ENCODE measurements at places on chromosomes 11 and 22. TPM values are rescaled to one million over a fixed set of nuclear protein-coding genes. Genes with fewer than 3 reads are reported as not detected.

- DNase-seq: peak; percentile 10
Observed at GRCh38 chr22:44426981-44427380, 71.1 kb downstream of the RTL6 start.

- no peak for DNase-seq
Observed at GRCh38 chr11:64120951-64121569, 44.9 kb downstream of the MACROD1 start.

DNA sequence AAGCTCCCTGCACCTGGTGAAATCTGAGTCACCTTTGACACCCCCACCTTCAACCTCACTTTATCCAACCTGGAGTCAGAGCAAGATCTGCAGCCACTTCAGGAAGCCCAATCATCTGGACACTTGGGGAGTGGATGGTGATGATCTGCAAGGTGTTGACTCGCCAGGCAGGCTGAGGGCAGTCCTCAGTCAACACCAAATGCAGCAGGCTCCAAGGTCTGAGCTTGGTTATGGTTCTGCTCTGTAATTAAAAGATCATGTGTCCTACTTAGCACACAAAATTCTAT, 446.9 kb downstream of the BRD1 start:
- DNase-seq: peak; percentile 17

GRCh38 chr11:65654375-65655349, 8.1 kb downstream of the RELA start:
- peak; percentile 41 for DNase-seq

The OPCML gene
- total RNA-seq: 0.97 TPM

DNA sequence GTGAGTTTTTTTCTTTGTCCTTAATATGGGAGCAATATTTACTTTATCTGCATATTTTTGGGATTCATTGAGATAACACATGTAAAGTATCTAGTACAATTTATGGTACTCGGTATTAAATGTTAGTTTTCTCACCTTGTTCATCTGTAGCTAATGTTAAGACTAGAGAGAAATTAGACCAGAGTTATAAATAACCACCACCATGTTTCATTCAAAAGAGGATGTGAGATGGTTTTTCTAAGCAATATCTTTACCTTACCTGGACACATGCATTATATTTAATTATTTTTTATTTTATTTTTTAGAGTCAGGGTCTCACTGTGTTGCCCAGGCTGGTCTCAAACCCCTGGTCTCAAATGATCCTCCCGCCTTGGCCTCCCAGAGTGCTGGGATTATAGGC, 18.4 kb downstream of the ARHGAP42 start:
- DNase-seq: no peak

GRCh38 chr11:15222777-15223176, 108.1 kb downstream of the INSC start:
- DNase-seq: no peak

GRCh38 chr11:47062736-47063135, 113.9 kb downstream of the ARFGAP2 start:
- peak; percentile 51 for DNase-seq

DNA sequence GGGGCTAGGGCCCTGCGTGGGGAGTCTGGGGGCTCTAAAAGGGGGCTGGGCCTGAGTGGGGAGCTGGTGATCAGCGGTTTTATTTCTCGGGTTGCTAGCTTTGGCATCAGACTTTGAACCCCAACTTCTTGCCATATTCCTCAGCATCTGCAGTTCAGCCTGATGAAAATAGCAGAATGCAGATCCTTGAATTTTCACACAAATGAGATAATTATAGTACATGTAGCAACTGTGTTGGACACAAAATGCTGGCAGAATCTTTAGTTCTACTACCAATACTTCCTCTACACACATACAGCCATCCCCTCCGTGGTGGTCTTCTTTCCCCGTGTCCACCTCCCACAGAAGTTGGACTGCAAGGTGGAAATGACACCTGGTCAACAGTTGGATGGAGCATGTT, 1.5 kb downstream of the ZC3H7B start:
- DNase-seq: no peak
